Uterus (tissue), 4 donors: ENCODE measurements at places on chromosomes 3 and 15. TPM values are rescaled to one million over a fixed set of nuclear protein-coding genes. Genes with fewer than 3 reads are reported as not detected.

DNAH12 gene
- total RNA-seq, result 4.4 TPM

SPESP1 gene
- 5.6 TPM for total RNA-seq

EPB42 gene
- total RNA-seq, result not detected

TGM5 gene
- total RNA-seq, result not detected

INKA1 gene
- 16.7 TPM for total RNA-seq

C2CD4A gene
- total RNA-seq, result not detected

PSMD2 gene
- total RNA-seq, result 123 TPM

GRCh38 chr3:161096771-161097367 is 8.3 kb downstream of the B3GALNT1 start:
- no peaks in the 10 kb centered on the region for H3K4me1 ChIP-seq
- H3K27me3 ChIP-seq, result no peaks in the 10 kb centered on the region
- no peaks in the 10 kb centered on the region for H3K36me3 ChIP-seq
- no peak overlapping the region for H3K4me3 ChIP-seq

DNA sequence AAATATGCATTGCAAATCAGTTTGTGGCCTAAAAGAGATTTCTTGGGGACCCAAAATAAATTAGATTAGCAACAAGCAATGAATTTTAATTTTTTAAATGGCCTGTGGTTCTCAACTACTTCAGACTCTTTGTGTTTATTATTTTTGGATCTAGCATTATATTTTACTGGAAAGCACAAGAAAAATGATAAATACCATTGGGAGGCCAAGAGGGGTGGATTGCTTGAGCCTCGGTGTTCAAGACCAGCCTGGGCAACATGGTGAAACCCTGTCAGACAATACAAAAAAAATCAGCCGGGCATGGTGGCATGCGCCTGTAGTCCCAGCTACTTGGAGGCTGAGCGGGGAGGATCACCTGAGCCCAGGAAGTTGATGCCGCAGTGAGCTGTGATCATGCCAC is 13.6 kb downstream of the LACTB start:
- no peaks in the 10 kb centered on the region for H3K4me1 ChIP-seq
- H3K36me3 ChIP-seq, result no peaks in the 10 kb centered on the region
- no peaks in the 10 kb centered on the region for H3K27me3 ChIP-seq
- DNase-seq, result no peak
- peak overlapping the region; percentile 29 for H3K27ac ChIP-seq
- H3K4me3 ChIP-seq, result no peak overlapping the region

GRCh38 chr3:171306631-171307030 is 153.6 kb downstream of the TNIK start:
- H3K4me3 ChIP-seq, result no peak overlapping the region
- no peaks in the 10 kb centered on the region for H3K36me3 ChIP-seq
- DNase-seq, result peak; percentile 82
- no peaks in the 10 kb centered on the region for H3K27me3 ChIP-seq

DNA sequence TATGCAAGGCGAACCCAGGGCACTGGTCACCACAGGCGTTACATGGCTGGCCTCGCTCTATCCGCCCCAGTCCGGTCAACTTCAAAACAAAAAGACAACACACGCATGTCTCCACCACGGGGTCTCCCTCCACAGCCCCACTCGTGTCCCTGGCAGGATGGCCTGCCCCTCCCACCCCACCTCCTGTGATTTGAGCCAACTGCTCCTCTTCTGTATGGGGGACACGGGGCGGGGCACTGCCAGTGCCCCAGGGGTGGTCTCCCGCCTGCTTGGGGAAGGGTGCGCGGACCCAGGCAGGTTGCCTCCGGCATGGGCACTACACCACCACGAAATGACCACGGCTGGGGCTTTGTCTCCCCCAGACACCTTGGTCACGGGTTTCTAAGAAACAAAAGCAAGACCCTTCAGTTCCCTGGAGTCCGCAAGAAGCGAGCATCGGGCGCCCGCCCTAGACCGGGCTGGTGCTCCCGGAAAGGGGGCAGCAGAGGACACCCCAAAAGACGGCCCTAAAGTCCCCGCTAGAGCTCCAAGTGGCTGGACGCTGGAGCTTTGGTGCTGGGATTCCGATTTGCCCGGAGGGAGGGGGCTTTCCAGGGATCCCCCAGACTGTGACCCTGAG is 219.3 kb upstream of the PRICKLE2 start:
- no peaks in the 10 kb centered on the region for H3K4me1 ChIP-seq
- H3K36me3 ChIP-seq, result no peaks in the 10 kb centered on the region
- H3K4me3 ChIP-seq, result peak overlapping the region; percentile 29
- H3K27ac ChIP-seq, result peak overlapping the region; percentile 17
- DNase-seq, result no peak
